H7 (cell line): ENCODE measurements at places on chromosomes 4 and X.

DNA sequence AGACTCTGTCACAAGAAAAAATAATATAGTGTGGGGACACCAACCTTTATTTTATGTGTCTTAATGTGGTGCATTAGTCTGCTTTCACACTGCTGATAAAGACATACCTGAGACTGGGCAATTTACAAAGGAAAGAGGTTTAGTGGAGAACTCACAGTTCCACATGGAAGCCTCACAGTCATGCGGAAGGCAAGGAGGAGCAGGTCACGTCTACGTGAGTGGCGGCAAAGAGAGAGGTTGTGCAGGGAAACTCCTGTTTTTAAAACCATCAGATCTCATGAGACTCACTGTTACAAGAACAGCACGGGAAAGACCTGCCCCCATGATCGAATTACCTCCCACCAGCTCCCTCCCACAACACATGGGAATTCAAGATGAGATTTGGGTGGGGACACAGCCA is 130.2 kb downstream of the AFF1 start:
- no peak for DNase-seq

DNA sequence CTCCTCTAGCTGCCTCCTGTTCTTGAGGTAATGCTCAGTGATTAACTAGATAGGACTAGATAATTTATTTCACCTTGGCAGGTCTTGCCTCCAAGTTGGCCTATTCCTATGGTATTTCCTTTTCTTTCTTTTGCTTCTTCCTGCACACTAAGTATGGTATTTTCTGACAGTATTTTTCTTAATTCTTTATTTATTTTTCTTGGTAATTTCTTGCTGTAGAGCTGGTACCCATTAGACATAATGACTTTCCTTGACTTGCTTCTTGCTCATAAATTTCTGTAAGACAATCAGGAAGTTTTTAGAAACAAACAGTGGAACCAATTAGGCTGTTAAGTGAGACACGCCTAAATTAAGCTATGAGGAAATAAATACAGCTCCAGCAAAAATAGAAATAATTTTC is 9.5 kb downstream of the RAB9A start:
- no peak for DNase-seq

GRCh38 chr4:184891816-184892397 is 66.1 kb upstream of the ACSL1 start:
- DNase-seq: no peak

DNA sequence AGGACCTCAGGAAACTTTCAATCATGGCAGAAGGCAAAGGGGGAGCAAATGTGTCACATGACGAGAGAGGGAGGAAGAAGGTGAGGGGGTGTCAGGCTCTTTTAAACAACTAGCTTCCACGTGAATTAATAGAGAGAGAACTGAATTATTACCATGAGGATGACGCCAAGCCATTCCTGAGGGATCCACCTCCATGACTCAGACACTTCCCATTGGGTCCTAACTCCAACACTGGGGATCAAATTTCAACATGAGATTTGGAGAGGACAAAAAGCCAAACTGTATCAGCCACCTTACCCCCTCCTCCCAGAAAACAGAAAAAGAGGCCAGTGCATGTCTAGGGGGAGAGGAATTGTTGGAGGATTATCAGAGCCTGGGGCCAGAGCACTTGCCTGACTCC is 40.4 kb upstream of the LAS1L start:
- no peak for DNase-seq

- DNase-seq: peak; percentile 15
Observed at GRCh38 chrX:3076416-3076991, 35.2 kb downstream of the ARSF start.
